Esophagus squamous epithelium (tissue), 5 donors: ENCODE measurements at places on chromosomes 1 and 21. TPM values are rescaled to one million over a fixed set of nuclear protein-coding genes. Genes with fewer than 3 reads are reported as not detected.

GRCh38 chr1:199762572-199762971, 264.9 kb upstream of the NR5A2 start:
- DNase-seq: no peak

Gene PTPRC
- total RNA-seq: 11.5 TPM

- DNase-seq: no peak
These were observed 105.1 kb downstream of the ITSN1 start for GRCh38 chr21:33747420-33747819.

GRCh38 chr1:9929431-9930385, 13.5 kb downstream of the LZIC start:
- DNase-seq: no peak

- DNase-seq: no peak
These were observed 3.8 kb downstream of the RGS13 start for GRCh38 chr1:192639607-192640368.

DNA sequence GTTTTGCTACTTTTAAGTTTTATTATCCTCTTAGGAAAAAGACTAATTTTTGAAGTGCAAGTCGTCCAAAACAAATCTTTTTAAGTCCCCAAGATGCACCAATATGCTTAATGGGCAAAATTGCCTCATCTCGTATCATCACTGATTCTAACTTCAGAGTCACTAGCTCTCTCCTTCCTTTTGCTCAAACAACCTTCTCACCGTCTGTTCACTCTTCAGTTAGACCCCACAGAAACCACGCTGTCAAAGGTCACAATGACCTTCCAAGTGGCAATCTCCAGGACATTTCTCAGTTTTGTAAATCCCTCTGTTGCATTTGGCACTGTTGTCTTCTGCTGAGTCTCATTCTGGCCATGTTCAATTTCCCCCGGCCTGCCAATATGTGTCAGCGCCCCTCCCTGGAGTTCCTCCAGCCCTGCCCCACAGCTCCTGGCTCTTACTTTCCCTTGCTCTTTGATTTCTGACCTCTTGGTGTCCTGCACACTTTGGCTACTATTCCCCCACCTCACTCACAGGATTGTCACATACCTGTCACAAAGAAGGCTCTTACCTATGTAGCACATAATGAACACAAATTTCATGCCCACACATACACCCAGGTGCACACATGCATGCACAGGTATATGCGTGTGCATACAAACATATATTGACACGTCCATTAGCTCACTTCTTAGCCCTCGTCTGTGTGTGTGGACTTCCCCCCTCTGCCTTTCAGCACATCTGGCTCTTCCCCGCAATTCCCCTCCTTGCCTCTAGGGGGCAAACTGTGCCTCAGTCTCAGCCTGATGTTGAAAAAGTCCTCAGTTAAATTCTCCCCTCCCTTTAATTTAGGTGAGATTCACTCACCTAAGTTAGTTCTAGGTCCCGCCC, 354.0 kb upstream of the DUSP10 start:
- no peak for DNase-seq

GRCh38 chr1:68078647-68079046, 28.2 kb upstream of the DIRAS3 start:
- no peak for DNase-seq

- no peak for DNase-seq
These were observed 201.0 kb downstream of the SIPA1L2 start for GRCh38 chr1:232428786-232429530.

DNA sequence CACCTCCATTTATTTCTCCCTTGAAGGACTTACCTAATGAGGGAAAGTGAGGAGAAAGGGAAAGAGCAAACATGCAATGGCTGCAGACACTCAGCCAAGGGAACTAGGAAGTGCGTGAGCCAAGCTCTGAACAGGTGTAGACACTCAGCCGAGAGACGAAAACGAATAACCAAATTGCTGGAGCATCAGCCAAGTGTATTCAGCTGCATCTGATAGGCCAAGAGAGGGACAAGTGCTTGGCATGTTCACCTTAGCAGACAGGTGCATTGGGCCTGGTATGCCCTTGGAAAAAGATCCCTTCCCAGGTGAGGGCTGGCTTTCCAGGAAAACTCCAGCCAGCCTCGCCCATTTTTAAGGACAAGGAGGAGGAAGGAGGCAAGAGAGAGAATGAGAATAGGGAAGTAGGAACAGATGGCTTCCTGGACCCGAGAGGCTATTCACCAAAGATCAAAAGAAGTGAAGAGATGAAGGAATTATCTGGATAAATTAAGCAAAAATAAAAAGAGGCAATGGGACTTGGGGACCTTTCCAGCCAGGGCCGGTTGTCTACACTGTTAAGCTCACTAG, 184.7 kb downstream of the TOMM20 start:
- DNase-seq: no peak

- DNase-seq: no peak
These were observed 38.5 kb upstream of the EYA3 start for GRCh38 chr1:28126783-28127490.

- DNase-seq: no peak
These were observed 74.7 kb downstream of the NTPCR start for GRCh38 chr1:233025157-233025556.

Gene ACKR1
- total RNA-seq: 53.7 TPM
